ENCODE measurements at places on chromosomes 6 and 20.

GRCh38 chr6:166586424-166587156, at the start of gene RAMACL:
Gene RAMACL (minus strand): TSS chr6:166586678. CDS start chr6:166586477, 201 bp downstream.
- DNase-seq: peak; percentile 37

- DNase-seq: no peak
Measured at GRCh38 chr6:36418558-36418957, 24.1 kb downstream of the PXT1 start.

GRCh38 chr20:62824476-62825332, 7.9 kb downstream of the COL9A3 start:
- DNase-seq: peak; percentile 47

DNA sequence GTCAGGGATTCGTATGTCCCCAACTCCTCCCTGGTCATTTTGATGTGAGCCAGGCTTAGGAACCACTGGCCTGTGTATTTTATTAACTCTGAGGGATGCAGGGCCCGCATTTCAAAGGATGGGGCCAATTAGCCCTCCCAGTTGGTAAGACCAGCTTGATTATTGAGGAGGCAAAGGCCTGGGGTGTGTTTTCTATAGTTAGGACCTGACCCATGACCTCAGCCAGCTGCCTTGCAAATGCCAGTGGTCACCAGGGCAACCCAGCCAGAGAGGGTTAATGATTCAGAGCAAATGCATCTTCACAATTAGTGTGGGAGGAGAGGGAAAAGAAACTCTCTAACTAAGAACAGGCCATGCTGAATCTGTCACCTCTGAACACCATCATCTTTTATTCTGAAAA, 835.4 kb downstream of the MAFB start:
- no peak for DNase-seq

DNA sequence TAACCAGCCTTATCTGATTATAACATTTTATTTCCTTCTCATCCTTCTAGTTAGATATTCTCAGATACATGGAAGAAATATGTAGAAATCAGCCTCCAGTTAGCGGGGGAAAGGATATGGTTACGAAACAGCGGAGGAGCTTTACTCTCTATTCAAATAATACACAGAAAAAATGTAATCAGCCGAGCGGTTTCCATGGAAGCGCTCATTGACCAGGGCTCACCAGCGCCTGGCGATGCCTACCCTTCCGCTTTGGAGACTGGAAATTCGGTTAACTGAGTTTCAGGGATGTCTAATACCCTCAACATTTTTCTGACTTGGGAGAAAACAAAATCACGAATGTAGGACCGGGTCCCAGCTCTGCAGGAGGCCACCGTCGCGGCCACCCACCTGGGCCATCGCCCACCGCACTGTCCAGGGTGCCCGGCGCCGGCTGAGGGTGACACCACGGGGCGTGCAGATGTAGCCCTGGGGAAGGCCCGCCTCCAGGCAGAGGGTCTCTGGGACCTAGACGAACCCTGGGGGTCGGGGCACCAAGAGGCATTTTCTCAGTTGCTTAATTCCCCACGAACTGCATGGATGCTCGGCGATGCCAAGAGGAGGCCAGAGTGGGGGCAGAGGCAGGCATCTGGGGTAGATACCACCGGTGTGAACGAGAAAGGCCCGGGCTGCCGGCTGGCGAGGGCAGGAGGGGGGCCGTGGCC, 1.7 kb downstream of the PRR18 start:
- DNase-seq: no peak

DNA sequence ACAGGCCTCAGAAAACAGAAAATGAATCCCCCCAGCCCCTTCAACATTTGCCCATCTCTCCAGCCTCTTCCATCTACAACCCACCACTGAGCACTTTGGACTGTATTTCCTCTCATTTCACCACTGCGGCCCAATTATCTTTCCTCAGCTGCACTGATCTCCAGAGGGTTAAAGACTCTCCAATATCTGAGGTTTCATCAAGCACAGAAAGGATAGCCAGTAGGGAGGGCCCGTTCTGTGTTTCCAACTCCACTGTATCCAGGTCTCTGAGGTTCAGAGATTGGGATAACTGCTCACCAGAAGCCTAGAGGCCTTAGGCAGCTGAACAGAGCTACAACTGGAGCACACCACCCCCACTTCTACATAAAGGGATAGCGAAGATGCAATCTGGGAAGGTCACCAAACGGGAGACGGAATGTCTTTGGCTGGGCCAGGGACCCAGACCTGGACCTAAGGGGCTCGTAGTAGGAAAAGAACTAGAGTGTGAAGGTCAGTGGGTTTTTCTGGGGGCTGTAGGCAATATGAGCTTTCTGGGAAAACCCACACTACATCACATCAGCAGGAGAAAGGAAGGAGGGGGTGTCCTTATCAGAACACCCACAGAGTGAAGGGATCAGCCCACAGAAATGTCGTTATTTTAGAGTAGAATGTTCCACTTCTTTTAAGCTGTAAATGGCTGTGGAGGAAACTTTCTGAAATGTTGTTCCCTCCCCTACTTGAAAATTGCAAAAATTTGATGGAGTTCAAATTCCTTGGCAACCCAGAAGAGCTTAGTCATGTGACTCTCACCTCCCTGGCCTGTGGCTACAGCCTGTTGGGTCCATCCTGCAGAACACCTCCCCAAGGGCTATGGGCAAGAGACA, 7.3 kb downstream of the KCNK5 start:
- no peak for DNase-seq

- no peak for DNase-seq
Measured at GRCh38 chr20:62575976-62576722, 66.2 kb upstream of the SLCO4A1 start.

DNA sequence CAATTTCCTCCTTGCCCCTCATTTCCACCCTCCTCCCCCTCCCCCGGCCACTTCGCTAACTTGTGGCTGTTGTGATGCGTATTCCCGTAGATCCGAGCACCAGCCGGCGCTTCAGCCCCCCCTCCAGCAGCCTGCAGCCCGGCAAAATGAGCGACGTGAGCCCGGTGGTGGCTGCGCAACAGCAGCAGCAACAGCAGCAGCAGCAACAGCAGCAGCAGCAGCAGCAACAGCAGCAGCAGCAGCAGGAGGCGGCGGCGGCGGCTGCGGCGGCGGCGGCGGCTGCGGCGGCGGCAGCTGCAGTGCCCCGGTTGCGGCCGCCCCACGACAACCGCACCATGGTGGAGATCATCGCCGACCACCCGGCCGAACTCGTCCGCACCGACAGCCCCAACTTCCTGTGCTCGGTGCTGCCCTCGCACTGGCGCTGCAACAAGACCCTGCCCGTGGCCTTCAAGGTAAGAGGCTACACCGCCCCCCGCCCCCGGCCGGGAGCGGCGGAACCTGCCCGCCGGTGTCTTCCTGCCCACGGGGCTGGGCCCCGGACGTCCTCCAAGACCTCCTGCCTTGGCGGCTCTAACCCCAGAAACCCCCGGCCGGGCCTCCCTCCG, 44.9 kb upstream of the SUPT3H start:
- peak; percentile 60 for DNase-seq
